ENCODE measurements at places on chromosomes 5 and 9.

DNA sequence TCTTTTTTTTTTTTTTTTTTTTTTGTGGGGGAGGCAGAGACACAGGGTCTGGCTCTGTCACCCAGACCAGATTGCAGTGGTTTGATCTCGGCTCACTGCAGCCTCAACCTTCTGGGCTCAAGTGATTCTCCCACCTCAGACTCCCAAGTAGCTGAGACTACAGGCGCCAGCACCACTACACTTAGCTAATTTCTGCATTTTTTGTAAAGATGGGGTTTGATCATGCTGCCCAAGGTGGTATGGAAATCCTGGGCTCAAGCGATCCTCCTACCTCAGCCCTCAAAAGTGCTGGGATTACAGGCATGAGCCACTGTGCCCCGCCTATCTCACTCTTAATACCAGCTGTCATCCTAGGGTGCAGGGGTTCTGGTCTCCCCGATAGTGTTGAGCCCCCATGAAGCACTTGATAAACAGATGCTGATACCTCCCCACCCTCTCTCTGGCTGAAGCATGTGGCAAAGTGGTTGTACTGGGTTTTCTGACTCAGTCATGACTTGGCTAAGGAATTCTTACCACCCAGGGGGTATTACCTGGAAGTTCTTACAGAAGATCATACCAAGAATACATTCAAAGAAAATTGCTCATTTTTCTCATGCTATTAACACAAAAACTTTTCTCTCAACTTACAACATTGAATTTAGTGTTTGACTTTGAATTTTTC, 110.2 kb upstream of the DAPK1 start:
- DNase-seq: no peak

GRCh38 chr5:125100951-125101350, 354.5 kb upstream of the ZNF608 start:
- no peak for DNase-seq

GRCh38 chr9:100088202-100088601, 10.6 kb downstream of the ERP44 start:
- DNase-seq: no peak

- no peak for DNase-seq
Observed at GRCh38 chr9:125977223-125977622, 230.1 kb downstream of the PBX3 start.

DNA sequence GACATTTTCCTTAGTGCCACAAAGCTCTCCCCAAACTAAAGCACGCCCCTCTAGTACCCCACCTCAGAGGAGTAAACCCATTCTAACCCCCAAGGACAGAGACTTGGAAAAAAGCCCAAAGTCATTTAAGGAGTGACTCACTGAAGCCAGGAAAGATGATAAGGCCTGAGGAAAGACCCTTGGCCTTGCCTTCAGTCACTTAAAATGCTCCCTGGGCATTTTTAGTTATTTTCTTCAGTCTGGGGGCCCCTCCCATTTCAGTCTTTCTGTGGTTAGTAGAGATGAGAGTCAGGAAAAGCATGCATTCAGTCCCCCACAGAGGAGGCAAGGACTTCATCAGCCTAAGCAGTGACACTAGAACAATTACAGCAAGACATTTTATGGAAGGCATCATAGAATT, 13.7 kb upstream of the TLX3 start:
- DNase-seq: no peak

DNA sequence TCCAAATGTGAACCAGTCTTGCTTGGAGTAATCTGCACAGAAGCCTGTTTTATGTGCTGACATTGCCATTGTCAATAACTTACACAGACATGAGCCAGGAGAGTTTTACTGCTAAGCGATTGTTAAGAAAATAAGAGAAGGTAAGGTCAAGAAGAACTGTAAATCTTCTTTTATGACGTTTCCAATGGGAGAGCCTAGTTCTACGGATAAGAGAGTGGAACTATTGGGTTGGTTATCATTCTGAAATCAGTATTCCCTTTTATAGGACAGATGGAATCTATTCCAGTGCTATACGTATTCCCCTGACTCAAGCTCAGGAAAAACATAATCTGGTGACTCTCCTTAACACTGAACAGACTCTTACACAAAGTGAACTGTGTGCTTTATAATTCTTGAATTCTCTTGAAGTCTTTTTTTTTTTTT, 137.9 kb upstream of the OTULINL start:
- no peak for DNase-seq

- no peak for DNase-seq
Observed at GRCh38 chr9:9410736-9411135, 1202.1 kb downstream of the PTPRD start.

DNA sequence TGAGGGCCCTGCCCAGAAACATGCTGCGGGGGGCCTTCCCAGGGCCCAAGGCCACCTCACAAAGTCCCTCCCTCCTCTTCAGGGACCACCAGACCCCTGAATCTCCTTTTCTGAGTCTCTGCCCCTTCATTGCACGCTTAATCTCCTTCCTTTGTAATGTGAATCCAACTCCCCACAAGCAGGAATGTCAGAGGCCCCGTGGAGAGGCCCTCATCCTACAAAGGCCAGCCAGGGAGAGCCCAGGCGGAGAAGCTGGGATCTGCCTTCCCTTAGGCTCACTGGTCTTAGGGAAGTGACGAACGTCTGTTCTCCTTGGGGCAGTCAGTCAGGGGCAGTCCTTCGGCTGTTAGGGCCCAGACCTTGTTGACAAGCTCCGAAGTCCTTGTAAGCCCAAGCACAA, 2.3 kb downstream of the SMIM33 start:
- no peak for DNase-seq

DNA sequence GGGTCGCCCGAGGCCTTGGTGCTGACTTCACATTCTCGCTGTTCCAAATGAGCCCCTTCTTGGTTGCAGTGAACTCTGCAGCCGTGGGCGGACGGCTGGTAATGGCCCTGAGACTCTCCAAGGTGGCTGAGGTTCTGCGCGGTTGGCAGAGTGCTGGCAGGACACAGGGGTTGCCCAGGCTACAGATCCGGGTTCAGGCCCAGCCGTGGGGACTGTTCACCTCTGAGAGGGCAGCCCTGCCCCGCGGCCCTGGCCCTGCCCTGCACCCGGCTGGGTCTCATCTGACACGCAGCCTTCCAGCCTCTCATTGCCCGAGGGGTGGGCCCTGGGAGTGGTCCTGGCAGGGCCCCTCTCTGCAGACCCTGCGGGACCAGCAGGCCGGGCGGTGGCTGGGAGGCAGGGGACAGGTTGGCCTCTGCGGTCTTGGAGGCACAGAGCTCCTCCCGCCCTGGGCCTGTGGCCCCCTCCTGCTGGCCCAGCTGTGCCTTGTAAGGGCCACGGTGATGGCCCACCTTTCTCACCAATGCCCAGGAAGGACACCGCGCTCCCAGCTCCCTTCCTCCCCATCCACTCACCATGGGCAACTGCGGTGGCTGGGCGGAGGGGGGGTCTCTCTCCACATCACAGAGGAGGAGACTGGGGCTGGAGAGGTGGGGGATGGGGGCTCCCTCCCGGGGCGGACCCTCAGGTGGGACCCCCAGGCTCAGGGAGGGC, 51.6 kb downstream of the AHRR start:
- DNase-seq: no peak

DNA sequence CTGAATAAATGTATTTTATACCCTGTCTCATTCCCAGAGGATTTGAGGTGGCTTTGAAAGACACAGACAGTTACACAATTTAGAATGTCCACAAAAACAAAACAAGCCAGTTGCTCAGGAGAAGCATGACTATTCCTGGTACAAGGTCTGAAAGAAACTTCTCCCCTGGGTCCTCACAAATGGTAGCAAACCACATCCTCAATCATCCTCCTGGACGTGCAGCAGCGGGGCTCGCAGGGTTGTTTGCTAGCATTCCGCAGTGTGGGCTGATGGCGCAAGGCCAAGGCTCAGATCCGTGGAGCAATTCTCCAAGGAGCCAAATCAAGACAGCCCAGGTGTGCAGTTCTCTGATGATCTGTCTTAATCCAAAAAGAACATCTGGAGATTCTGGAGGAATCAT, 210.3 kb downstream of the ACTL7B start:
- no peak for DNase-seq

GRCh38 chr9:114995681-114996221, 65.4 kb upstream of the TNFSF8 start:
- no peak for DNase-seq

DNA sequence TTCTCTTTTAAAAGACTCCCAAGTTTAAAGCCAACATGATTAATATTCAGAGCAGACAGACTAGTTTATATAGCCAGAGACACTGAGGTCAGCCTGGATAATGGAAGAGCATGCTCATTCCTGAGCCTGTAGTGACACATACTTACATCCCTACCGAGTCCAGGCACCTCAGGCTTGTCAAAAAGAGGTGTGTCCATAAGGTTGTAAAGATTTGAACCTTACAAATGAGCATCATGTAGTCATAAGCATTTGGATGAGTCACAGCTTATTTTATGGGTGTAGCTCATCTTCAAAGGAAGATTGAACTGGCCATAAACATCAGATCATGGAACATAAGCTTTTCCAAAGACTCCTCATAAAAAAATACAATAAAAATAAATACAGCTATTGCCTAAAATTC, 333.5 kb downstream of the EFNA5 start:
- no peak for DNase-seq

DNA sequence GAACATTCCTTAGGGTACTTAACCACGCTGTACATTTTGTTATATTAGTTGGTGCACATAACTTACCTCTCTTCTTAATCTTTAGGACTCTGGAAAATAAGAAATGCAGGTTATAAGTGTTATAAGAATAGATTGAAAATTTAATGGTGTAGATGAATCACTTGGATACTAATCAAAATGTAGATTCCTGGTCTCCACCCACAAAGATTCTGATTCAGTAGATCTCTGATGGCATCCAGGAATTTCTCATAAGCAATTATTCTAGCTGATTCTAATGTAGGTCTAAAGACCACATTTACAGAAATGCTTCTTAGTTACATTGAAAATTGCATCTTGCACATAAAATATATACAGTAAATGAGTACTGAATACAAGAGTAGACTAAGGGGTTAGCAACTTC, 38.9 kb upstream of the ASTN2 start:
- no peak for DNase-seq

GRCh38 chr9:114319147-114319546, 3.8 kb upstream of the ORM1 start:
- DNase-seq: no peak

DNA sequence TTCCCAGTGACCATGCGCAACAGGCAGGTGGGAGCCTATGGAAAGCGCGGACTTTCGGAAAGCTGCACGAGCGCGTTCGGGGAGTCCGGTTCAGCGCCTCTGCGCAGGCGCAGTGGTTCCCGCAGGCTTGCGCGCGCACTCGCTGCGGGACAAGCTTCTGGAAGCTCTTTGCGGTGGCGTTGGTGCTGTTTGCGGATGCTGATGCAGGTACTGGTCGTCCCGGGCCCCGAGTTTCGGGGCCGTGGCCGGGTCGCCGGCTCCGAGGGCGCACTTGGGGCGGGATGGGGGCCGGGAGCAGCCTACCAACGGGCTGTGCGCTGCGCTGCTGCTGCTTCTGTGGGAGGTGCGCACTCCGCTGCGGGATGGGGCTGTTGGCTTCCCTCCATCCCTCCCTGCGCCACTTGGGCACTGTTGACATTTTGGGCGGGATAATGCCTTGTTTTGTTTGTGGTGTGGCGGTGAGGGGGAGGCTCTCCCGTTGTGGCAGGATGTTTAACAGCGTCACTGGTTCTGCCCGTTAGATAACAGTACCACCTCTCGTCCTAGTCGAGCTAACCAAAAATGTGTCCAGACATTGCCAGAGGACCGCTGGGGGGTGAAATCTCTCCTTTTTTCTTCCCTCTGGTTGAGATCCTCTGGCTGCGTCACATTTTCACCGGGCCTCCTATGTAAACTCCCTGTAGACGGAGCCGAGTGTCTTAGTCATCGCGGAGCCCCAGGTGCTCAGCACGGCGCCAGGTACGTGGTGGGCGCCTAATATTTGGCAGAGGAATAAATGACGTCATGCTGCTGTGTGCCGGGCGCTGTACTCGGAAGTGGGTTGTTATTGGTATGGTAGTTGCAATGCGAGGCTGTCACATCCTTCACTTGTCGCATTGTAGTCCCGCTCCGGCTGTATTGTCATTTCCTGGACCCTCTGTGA, at the start of gene ZNF483:
ZNF483 (plus strand) TSS at position 124 of the 922 bp plus-strand sequence. CDS start 2,217 bp downstream, outside the sequence.
- peak; percentile 68 for DNase-seq

- no peak for DNase-seq
Observed at GRCh38 chr9:34659592-34660253, 2.7 kb downstream of the CCL27 start.

DNA sequence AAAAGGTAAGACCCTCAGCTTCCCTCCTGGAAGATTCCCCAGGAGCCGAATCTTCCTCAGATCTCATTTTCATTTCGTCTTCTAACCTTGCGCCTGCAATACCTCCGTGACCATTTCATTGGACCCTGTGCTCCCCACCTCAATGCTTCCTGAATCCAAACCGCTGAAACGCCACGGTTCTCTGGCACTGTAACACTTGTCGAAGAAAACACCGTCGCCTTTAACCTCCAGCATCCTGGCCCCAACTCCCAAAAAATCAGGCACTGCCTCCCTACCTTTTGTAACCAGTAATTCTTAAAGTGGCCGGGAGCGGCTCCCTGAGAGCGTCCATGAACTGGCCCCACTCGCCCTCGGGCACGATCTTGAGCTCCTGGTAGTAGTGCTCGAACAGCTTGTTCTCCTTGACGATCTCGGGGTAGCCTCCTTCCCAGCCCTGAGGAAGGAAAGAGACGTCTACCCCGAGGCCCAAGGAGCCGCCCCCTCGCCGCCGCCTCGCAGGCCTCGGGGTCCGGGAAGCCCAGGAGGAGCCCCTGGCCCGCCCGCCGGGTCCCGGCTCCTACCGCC, 438 bp downstream of the NSUN2 start:
- DNase-seq: no peak

GRCh38 chr9:89112243-89112642, 66.4 kb downstream of the SHC3 start:
- no peak for DNase-seq

DNA sequence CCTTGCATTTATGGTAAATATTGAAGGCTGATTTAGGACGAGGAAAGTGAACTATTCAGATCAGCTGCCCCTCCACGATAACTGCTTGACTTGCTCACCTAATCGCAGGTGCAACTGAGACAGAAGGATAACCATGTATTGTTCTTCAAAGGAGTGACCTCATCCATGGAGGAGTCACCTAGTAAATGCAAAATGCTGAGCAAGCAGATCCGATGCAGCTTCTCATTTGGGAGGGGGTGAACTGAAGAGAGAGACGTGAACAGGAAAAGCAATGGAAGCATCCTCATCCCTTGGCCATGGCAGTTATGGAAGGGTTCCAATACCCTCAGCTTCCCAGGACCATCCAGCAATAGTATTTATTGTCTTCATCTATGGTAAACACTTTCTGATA, 47.5 kb downstream of the RASGRF2 start:
- DNase-seq: no peak

GRCh38 chr5:148514344-148514743, 130.6 kb downstream of the FBXO38 start:
- DNase-seq: no peak

All from effector memory CD4-positive, alpha-beta T cell (primary cell).